ENCODE measurements at places on chromosomes 6 and 20.

DNA sequence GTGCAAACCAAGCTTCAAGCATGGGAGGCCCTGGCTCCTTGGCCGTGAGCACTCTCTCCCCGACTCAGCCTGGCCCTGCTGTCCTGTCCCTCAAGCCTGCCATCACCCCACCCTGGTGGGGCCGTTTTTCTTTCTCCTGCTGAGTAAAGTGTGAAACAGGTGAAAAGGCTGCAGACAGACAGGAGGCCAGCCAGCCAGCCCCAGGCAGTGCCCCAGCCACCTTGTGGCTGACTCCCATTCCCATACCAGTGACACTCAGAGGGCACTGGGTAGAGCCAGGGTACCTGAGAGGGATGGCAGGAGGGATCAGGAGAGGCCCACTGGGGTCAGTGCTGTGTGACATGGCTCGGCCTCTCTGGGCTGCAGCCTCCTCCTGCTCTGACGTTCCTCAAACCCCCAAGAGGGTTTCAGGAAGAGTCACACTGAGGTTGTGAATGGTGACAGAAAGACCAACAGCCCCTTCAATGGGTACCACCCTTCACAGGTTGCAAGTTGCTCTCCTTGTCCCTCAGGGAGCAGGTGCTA lies 35.9 kb upstream of the BPIFA2 start:
- DNase-seq = no peak

DNA sequence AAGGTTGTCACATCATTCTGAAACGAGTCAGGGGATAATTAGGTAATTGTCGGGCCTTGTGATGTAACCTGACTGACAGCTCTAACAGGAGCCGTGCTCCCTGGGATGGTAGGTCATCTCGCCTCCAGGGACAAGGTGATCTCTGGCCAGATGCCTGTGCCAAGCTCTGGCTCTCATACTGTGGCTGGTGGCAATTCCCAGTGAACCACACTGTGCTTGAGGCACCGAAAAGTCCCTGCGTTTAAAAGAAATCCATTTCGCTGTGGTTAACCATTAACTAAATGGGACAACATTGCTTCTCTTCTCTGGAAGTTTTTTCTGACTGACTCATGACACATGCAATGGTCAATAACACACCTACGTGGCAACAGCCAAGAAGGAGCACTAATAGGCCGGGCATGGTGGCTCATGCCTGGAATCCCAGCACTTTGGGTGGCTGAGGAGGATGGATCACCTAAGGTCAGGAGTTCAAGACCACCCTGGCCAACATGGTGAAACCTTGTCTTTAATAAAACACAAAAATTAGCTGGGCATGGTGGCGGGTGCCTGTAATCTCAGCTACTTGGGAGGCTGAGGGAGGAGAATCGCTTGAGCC lies 669.2 kb downstream of the PRKN start:
- no peak for DNase-seq

- no peak for DNase-seq
Measured at GRCh38 chr6:166592821-166593220, 6.3 kb upstream of the RAMACL start.

DNA sequence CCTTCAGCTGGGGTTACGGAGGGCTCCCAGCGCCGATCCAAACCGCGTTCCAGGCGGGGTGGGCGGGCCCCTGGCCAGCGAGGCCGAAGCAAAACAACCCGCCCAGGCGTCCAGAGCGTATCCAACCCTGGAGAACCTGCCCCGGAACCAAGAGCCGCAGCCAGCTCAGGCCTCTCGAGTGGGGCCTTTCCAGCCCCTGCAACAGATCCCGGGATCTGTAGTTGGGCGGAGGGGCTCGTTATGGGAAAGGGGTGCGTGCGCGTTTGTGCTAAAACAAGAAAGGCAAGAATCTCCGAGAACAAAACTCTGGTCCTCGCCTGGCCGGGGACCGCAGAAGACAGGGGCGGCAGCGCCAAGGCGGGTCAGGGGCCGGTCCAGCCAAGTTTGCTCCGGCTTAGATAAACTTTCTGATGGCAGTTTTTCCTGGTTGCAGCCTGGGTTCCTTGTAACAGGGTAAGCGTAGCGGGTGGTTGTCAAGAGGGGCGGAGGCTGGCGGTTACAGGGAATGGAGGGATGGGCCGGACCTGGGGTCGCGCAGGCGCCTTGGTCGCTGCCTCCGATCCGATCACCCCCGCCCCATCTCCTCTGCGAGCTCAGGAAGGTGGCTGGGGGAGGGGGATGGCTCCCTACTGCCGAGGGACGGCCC lies 448 bp upstream of the RIN2 start:
- DNase-seq = no peak

DNA sequence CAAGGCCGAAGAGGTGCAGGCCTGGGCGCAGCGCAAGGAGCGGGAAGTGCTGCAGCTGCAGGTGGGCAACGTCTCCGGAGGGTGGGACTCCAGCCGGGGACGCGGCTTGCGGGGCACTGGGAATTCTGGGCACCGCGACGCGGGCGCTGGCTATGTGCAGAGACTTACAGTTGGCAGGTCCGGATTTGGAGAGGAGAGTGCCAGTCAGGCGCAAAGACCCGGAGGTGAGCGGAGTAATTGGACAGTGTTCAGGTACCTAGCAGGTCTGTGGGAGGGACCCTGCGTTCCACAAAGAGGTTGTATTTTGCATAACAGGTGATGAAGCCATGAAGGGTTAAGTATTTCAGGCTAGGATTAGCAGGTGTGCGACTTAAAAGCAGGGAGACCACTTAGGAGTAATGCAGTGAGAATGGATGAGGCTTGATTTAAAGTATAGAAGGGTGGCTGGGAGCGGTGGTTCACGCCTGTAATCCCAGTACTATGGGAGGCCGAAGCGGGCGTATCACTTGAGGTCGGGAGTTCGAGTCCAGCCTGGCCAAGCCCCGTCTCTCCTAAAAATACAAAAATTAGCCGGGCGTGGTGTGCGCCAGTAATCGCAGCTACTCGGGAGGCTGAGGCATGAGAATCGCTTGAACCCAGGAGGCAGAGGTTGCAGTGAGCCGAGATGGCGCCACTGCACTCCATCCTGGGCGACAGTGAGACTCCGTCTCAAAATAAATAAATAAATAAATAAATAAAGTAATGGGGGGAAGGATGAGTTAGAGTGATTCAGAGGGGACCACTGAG lies 1.0 kb downstream of the MRPS26 start:
- no peak for DNase-seq

- DNase-seq = no peak
Measured at GRCh38 chr20:23393996-23394775, 27.1 kb downstream of the NAPB start.

DNA sequence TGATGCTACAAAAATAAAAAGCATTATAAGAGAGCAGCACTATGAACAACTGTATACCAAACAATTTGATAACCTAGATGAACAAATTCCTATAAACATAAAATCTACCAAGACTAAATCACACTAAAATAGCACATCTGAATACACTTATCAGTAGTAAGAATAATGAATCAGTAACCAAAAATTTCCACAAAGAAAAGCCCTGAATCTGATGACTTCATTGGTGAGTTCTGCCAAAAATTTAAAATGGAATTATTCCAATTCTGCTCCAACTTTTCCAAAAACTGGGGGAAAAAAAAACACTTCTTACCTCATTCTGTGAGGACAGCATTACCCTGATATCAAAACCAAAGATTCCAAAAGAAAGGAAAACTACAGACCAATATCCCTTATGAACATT lies 206.2 kb downstream of the WDR27 start:
- DNase-seq = no peak

DNA sequence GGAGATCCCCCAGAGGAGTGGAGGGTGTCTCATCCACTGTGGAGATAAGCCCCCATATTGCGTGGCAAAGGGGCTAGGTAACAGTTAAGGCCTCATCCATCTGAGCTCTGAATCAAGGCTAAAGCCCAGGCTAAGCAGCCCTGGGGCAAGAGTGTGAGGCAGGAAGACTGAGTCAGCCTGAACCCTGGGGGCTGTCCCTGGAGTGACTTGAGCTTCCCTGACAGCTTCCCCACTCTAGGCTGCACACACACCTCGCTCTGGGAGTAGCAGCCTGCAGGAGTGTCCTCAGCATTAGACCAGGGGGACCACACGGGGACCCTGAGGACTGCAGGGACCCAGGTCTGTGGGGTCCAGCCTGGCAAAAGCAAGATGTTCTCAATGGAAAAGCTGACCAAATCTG lies 27.9 kb downstream of the UBD start:
- DNase-seq = no peak

- no peak for DNase-seq
Measured at GRCh38 chr6:11482616-11483015, 54.9 kb upstream of the TMEM170B start.

DNA sequence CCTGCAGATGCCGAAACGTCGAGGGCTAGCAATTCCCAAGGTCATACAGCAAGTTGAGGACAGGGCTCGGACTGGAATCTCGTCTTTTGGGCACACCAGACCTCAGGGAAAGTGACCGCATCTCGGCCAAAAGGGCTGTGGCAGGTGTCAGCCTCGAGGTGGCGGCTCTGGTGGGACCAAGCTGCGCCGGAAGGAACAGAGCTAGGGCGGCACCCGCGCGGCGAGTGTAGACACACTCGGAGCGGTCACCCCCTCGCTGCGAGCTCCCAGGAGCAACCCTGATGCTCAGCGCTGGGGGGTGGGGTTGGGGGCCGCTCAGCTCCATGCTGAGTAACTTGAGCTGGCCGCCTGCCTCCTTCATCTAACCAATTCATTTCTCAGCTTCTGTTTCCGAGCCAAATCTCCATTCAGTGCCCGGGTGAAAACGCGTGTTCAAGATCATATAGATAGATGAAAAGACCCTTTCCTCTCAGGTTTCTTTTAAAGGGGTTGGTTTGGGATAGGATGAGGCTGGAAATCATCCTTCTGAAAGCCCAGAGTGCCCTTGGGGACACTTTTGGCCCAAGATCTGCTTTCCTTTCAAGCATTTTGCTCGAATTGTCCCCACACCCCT lies 2.2 kb upstream of the TUBB2B start:
- DNase-seq = no peak

DNA sequence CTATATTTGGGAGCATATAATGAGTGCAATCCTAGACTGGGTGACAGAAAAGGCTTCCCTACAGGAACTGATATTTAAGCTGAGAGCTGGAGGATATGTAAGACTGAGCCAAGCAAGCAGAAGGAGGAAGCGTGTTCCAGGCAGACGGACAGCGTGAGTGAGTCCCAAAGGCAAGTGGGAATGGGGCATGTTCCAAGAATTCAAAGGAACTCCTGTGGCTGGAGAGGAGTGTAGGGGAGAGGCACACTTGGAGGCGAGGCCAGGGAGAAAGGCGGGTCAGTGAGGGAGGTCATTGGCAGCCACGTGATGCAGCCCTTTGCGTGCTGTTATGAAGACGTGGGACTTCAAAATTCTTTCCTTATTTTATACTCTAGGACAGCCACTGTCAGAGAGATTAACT lies 27.9 kb upstream of the SGK1 start:
- DNase-seq = no peak

- DNase-seq = no peak
Measured at GRCh38 chr20:48581167-48581566, 246.6 kb downstream of the PREX1 start.

Data from central memory CD4-positive, alpha-beta T cell (primary cell).